ENCODE measurements at places on chromosomes 3 and 15.

- DNase-seq: no peak
Measured at GRCh38 chr3:113606539-113607218, 74.3 kb downstream of the SIDT1 start.

- DNase-seq: peak; percentile 75
Measured at GRCh38 chr3:16427103-16427965, 86.2 kb downstream of the RFTN1 start.

DNA sequence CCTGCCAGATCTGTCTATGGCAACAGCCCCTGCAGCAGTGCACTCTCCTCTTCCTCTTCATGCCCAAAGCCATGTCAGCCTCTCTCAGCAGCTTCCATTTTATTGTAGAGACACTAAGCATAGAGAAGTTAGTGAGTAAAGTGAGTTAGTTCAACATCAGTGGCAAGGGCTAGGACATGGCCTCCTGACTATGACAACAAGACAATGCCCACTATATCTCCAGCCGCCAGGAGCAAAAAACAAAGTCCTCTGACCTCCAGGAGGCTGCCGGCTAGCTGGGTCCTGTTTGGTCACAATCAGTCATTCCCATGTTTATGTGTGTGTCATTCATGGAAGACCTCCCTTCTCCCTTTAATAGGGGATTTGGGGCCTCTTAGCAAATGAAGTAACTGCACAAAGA, 14.9 kb downstream of the NR1I2 start:
- DNase-seq: no peak

DNA sequence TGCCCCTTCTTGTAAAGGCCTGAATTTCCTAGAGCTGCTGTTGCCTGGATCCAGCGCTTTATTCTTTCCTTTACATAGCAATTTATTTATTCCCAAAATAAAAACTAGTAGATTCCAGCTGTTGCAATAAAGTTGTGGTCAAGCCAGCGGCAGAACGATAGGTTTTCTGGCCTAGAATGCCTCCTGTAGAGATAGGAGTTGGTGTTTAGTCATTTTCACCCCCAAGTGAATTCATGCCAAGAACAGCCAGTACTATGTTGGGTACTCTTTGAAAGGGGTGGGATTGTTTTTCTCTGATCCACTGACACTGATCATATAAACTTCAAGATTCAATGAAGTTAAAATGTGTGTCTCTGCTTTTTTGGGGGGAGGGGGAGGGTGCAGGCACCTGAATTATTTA, 69.7 kb downstream of the KLHL25 start:
- no peak for DNase-seq

- no peak for DNase-seq
Measured at GRCh38 chr3:32782407-32782806, 35.4 kb upstream of the TRIM71 start.

DNA sequence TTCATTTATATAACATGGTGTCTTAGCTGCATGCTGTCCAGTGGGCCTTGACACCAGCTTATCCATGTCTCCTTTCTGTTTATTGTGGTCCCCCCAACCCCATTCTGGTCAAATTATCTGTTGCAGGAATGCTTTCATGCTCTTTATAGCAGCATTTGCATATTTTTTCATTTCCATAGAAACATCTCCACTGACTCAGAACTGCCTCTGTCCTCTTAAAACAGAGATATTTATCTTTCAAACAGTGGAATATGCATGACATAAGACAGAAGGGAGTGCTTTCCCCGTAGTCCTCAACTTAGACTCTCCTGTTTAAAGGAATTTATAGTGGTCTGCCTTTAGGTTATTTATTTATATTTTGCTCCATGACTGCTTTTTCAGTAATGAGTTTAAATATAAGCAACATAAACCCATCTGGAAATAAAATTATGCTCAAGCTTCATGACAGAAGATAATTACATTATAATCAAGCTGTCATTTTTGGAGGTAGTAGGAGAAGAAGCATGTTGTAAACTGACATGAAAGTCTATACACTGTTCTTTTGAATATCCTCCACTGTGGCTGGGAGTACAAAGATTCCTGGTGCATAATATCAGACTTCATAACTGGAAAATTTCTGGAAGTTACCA, 179.5 kb upstream of the CD96 start:
- no peak for DNase-seq

DNA sequence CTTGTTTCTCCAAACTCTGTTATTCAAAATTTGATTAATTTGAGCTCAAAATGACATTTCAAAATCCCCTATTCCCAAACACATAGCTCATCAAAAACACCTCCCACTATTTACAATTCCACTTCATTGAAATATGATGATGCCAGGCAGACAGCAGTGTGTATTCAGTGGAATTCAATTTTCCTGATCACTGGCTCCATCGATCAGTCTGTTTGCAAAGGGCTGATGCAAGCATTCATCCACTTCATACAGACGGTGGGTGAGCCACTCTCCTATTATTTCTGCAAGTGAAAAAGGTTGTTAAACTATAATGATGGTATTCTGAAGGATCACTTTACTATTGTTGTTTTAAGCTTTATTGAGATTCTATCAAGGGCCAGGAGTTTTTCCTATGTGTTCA, 90.7 kb downstream of the RTP4 start:
- no peak for DNase-seq

Data from hepatic stellate cell (primary cell).